ENCODE measurements at places on chromosomes 11 and 22.

GRCh38 chr11:38824573-38824972 lies 2226.5 kb upstream of the RAG2 start:
- DNase-seq, result no peak

GRCh38 chr11:35214792-35215193 lies 75.8 kb downstream of the CD44 start:
- no peak for DNase-seq

DNA sequence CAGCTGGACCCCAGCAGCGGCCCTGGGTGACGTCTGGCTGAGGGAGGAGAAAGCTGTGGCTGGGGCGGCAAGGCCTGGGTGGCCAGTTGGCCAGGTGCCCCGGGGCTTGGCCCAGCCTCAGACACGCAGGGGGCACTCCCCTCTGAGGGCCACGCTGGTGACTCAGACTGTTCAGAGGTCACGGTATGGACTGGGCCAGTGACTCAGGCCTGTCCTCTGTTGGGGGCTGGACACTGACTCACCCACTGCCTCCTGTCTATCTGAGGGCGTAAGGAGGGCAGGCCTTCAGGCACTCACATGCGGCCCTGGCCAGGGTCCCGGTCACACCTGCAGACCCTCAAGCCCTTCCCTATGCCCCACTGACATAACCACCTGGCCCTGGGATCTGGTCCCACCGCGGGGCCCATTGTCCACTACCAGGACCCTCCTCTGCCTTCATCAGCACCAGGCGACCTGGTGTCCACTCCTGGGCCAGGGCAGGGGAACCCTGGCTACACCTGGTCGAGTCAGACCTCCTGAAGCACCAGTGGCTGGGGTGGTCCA lies 3.7 kb upstream of the MUC5AC start:
- DNase-seq, result no peak

- DNase-seq, result no peak
Measured at GRCh38 chr22:37544955-37545702, 15.2 kb upstream of the CDC42EP1 start.

- no peak for DNase-seq
Measured at GRCh38 chr11:110513846-110514437, 84.2 kb downstream of the FDX1 start.

- no peak for DNase-seq
Measured at GRCh38 chr22:20089226-20089976, 9.4 kb downstream of the DGCR8 start.

GRCh38 chr11:44592125-44592940 lies 26.9 kb downstream of the CD82 start:
- DNase-seq, result no peak

DNA sequence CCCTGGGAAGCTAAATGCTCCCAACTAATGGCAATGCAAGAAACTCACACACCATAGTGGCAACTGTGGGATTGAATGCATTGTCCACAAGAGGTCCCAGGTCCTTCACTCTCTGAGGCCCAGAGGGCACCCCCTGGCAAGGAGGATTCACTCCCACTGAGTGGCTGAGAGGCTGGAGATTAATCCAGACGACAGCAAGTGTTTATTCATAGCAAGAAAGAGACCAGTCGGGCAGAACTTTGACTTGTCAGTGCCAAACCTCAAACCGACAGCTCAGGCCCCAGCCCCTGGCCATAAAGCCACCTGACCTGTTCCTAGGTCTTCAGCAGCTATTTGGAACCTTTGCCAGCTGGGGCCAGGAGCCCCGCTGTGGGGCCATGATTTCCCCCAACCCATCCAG lies 54.5 kb upstream of the MPEG1 start:
- no peak for DNase-seq

DNA sequence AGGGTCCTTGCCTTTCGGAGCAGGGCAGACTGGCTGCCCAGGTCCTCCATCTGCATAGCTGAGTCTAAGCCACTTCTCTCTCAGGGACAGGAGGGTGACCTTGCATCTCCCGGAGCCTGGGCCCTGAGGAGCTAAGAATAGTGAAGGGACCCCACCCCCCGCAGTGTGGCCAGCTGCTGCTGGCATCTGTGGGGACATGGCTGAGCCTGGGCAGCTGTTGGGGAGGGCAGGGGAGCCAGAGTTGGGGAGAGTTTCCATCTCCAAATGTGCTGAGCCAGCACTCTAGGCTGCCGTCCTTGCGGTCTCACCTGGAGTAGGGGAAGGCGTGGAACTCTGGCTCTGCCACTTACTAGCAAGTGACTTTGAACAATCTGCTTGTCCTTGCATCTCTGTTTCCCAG lies 34.8 kb upstream of the SHISAL1 start:
- DNase-seq, result no peak

GRCh38 chr11:28483072-28483867 lies 375.1 kb downstream of the METTL15 start:
- no peak for DNase-seq

- DNase-seq, result no peak
Measured at GRCh38 chr11:81569999-81570398, 1163.7 kb downstream of the FAM181B start.

- no peak for DNase-seq
Measured at GRCh38 chr22:31615491-31615860, 46.5 kb downstream of the PISD start.

GRCh38 chr22:31344578-31345330 lies 1.4 kb downstream of the PATZ1 start:
- peak; percentile 41 for DNase-seq

DNA sequence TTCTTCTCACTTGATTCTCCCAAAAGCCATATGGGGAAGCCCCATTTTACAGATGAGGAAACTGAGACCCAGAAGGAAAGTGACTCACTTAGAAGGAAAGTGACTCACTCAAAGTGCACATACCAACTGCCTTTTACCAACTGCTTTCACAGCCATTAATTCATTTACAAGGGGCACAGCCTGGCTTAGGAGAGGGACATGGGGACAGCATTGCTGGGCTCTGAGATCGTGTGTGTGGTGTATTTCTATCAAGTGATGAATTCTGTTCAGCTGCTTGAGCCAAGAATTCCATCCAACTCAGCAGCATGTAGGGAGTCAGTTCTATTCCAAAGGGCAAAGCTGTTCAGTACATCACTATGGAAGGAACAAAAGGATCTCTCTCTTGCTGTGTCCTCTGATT lies 23.5 kb upstream of the PAK1 start:
- DNase-seq, result no peak

GRCh38 chr11:82786001-82786400 lies 52.3 kb upstream of the FAM181B start:
- no peak for DNase-seq

DNA sequence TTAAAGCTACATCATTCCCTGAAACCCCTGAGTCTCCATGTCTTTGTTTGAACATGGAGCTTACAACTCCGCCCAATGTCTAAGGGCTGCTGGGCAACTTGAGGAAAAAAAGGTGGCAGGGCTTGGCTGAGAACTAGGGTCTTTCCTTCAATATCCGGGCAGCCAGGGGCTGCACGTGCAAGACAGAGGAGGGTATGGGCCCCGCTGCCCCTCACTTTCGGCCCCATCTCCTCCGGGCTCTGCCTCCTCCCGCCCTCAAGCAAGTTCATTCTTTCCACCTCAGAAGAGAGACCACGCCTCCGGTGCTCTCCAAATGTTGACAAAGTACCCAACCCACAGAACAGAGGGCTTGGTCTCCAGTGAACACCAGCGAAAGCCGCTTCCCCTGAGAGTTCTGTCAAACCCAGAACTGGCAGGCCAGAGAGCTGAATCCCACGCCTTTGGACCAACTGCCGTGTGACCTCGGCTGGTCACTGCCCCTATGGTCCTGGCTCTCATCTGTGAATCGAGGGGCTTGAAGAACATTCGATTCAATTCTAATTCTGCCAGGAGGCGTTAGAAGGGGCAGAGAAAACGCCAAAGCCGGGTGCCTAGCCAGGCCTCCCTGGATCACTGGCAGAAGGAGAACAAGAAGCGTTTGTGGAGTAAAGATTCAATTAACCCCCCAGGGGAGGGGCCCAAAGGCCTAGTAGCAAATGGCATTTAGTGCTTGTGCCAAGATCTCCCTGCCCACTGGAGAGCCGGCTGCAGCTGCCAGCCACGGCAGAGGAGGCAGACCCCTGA lies 7.3 kb downstream of the PDGFB start:
- no peak for DNase-seq

- DNase-seq, result no peak
Measured at GRCh38 chr11:8698917-8699441, 16.4 kb downstream of the RPL27A start.

DNA sequence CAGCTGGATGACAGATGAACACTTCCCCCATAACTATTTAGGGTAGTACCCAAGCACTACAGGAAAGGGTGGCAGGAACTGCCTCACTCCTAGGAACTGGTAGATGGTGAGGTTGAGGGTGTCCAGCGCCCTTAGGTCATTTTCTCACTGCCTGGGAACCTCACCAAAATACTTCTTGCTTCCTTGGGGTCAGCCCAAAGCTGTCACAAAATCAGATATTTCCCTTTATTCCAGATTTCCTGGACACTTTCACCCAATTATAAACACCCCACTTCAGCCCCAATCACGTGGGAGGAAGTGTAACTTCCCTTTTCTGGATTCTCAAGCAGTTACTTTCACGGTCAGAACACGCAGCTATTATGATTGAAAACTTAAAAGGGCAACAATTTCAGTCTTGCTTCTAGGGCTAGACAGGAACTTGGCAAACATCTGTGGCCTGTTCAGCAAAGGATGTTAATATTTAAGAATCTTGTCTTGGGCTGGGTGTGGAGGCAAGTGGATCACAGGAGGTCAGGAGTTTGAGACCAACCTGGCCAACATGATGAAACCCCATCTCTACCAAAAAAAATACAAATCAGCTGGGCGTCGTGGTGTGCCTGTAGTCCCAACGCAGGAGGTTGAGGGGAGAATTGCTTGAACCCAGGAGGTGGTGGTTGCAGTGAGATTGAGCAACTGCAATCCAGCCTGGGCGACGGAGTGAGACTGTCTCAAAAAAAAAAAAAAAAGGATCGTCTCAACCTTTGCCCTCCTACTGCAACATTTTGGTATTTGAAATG lies 4.0 kb downstream of the FTH1 start:
- no peak for DNase-seq

DNA sequence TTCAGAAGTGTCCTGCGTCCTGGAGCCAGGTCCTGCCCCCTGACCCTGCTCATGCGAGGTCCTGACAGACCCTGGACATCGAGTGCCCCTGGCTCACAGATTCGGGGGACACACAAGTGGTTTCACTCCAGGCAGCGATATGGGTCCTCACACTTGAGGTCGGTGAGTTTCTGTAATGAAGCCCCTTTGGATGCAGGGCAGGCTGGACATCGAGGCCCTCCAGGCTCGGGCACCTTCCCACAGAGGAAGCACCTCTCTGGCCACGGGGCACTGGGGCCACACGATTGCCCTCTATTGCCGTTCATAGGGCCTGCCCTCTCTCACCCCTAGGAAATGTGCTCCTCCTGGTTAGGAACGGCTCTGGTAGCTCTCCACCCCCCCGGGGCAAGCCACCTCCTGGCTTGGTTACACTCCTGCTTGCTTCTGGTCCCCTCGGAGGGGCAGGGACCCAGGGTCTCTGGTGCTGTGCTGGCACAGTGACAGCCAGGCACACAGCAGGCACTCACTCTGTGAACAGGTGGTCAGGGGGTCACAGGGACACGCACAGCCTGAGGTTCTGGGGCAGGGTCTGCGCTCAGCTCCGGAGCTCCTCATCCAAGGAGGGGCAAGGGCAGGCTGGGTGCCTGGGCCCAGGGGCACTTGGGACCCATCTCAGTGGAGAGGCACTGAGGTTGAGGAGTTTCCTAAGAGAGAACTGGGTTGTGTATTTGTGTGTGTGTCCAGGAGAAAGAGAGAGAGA lies 907.7 kb downstream of the BRD1 start:
- no peak for DNase-seq

GRCh38 chr11:86594746-86595145 lies 77.7 kb downstream of the ME3 start:
- no peak for DNase-seq

- no peak for DNase-seq
Measured at GRCh38 chr11:5304046-5304445, 2.3 kb upstream of the OR51B4 start.

DNA sequence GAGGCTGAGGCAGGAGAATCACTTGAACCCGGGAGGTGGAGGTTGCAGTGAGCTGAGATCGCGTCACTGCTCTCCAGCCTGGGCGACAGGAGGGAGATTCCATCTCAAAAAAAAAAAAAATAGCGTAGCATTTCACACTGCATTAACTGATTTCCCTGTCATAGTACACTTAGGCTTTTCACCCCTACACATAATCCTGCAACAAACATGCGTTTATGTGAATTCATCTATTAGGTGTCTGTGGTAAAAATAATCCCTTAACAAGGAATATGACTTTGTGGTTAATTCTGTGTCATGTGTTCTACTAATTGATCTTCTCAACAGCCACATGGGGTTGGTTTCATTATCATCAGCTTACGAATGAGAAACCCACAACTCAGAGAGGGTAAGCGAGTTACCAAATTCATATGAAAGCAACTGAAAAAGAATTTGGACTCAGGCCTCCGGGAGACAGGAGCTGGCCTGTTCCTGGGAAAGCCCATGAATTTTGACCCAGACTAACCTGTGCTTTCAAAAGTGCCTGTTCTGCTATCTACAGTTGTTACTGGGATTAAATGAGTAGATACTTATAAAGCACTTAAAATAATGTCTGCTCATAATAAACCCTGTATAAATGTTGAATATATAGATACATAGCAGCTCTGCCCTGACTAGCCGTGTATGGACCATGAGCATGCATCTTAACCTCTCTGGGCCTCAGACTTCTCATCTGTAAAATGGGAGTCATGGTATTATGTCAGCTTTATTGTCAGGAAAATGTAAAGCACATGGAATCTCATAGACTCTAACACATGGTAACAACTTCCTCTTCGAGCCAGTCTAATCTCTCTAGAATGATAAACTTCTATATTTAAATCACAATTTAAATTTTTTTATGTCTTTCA lies 36.6 kb downstream of the KCNJ1 start:
- no peak for DNase-seq

DNA sequence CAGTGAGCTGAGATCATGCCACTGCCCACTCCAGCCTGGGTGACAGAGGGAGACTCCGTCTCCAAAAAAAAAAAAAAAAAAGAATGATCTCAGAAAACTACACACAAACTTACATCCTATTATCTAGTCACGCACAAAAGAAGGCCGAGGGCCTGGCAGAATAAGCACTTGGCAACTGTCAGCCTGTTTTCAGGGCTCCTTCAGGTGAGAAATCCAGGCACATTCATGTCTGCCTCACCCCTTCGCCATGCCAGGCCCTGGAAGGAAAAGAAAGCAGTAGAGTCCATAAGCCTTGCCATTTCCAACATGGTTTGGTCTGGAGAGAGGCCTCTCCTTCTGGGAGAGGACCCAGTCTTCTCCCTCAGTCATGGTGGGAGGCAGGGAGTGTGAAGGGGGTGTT lies 30.9 kb downstream of the C11orf58 start:
- DNase-seq, result no peak

All from C1 segment of cervical spinal cord (tissue), 14 donors.